ENCODE measurements at places on chromosomes 2 and 18.

DNA sequence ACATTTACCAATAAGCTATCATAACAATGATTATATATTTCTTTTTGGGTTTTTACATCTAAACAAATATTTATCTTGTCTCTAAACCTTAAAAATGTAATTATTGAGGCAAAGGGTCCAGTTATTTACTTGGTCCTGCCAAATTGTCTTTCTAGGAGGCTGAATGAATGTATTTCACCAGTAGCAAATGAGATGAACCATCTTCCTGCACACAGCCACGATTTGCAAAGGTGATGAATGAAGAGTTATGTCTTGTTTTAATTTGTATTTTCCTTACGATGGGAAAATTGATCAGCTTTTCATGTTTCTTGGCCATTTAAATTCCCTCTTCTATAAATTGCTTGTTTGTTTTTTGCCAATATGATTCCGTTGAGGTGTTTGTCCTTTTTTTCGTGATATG lies 1.4 kb downstream of the SP100 start:
- DNase-seq = no peak

GRCh38 chr18:39313992-39314391 lies 1748.4 kb upstream of the CELF4 start:
- DNase-seq = no peak

DNA sequence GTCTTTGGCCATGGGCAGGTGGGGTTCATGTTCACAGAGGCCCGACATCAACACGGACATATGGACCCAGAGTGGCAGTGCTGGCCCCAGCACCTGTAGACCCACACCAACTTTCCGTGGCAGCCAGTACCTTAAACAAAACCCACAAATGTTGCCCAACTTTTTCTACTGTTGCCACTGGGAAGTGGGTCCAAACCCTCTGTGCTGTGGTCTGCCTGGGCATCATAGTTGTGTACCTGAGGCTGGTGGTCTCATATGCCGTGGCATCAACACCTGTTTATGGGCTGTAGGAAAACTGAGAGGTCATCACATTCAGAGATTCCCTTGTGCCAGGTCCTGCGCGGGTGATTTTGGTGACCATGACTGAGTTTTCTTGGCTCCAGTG lies 79.9 kb downstream of the SH3RF3 start:
- no peak for DNase-seq

- no peak for DNase-seq
These were observed 37.6 kb upstream of the FOSL2 start for GRCh38 chr2:28354920-28355520.

GRCh38 chr2:68559692-68560091 lies 83.7 kb upstream of the PROKR1 start:
- no peak for DNase-seq

GRCh38 chr2:10983711-10984110 lies 72.0 kb downstream of the KCNF1 start:
- DNase-seq = no peak

DNA sequence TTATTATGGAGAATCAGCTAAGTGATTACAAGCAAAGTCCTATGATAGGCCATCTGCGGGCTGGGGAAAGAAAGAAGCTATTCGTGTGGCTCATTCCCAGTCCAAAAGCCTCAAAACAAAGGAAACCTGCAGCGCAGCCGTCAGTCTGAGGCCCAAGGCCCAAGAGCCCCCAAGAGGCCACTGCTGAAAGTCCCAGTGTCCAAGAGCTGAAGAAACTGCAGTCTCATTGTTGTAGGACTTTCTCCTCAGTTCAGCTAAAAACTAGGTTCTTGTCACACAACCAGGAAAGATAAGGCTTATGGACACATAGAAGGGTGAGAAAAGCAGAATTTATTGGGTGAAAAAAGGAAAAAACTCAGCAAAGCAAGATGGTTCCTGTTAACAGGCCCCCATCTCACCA lies 143.2 kb downstream of the RHBDD1 start:
- DNase-seq = no peak

- DNase-seq = no peak
These were observed 692.6 kb downstream of the ERBB4 start for GRCh38 chr2:211846036-211846400.

- no peak for DNase-seq
These were observed 171.2 kb downstream of the ASB1 start for GRCh38 chr2:238597638-238598528.

- no peak for DNase-seq
These were observed 191.7 kb downstream of the ANKRD36C start for GRCh38 chr2:95799892-95800291.

DNA sequence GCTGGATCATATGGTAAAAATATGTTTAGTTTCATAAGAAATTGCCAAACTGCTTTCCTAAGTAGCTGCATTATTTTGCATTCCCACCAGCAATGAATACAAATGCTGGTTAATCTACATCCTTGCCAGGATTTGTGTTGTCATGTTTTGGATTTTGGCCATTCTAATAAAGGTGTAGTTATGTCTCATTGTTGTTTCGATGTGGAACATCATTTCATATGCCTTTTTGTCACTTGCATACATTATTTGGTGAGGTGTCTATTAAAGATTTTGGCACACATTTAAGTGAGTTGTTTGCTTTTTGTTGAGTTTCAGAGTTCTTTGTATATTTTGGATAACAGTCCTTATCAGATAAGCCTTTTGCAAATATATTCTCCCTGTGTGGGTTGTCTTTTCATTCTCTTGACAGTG lies 299.2 kb upstream of the TFPI start:
- no peak for DNase-seq

DNA sequence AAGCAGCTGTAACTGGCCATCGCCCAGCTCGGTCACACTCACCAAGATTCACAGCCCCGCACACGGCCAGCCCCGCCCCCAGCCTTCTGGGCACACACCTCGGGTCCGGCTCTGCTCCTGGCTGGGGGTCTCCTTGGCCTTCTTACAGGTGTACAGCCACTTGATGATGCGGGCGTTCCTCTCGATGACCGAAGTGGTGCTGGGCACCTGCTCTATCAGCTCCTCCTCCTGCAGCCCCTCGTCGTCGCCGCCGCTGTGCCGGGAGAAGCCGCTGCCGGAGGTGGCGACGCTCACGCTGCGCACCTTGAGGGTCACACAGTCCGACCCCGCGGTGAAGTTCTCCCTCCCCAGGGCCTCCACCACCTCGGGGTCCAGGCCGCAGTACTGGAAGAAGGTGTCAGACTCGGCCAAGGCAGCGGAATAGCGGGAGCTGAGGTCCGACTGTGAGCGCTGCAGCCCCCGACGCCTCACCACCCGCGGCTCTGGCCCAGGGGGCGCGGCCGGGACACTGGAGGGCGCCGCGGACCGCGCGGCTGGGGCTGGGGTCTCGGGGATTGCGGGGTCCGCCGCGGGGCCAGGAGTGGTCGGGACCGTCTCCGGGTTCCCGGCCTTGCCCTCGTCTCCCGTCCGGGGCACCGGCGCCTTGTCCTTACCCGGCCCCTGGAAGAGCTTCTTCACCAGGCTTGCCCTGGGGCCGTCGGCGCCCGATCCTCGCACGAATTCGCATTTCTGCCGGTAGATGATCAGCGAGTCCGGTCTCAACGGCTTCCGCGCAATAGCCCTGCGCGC lies 769 bp downstream of the FAM110C start:
- DNase-seq = no peak

- DNase-seq = no peak
These were observed 2.5 kb downstream of the PID1 start for GRCh38 chr2:229268626-229269025.

GRCh38 chr2:56334622-56335021 lies 150.8 kb downstream of the CCDC85A start:
- no peak for DNase-seq

DNA sequence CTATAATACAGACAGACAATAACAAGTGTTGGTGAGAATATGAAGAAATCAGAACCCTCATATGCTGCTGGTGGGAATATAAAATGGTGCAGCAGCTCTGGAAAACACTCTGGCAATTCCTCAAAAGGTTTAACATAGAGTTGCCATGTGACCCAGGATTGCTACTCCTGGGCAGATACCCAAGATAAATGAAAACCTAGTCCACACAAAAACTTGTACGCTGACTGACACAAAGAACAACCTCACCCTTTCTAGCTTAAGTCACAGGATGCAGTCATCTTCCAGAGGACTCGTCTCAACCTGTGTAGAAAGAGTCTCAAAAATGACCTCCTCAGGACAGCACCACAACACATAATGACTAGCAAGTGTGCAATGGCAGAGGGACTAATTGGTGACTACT lies 71.6 kb upstream of the ACAA2 start:
- no peak for DNase-seq

DNA sequence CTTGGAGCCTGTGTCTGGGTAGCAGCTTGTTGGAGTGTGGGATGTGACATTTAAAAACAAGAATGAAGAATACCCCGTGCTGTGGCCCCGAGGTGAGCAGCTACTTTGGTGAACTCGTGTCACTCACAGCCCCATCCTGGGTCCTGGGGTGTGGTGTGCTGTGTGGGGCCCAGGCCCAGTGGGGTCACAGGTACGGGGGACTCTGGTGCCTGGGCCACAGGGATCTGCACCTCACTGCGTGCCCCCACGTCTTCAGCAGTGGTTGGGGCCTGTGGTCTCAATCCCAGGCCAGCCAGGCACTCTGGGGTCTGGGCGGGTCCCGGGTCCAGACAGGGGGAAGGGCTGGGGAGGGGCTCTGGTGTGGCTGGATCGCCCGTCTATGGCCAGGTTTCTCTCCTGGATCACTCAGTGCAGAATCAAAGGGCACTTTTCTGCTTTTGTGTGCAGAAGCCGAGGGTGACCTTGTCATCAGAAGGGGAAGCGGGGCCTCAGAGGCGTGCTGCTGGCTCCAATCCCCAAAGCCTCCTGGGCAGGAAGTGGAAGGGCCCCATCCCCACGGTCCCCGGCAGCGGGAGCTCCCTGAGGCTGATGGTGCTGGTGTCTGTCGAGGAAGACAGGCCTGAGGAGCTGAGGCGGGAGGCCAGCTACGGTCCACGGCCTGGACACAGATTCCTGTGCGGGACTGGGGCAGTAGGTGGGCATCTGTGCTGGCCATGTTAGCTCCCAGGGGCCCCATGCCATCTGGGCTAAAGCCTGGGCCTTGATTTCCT lies 1.4 kb downstream of the GPR35 start:
- no peak for DNase-seq

GRCh38 chr18:23924813-23925212 lies 89.7 kb upstream of the TTC39C start:
- DNase-seq = no peak

- DNase-seq = no peak
These were observed 520 bp downstream of the GLS start for GRCh38 chr2:190881084-190881597.

GRCh38 chr18:598124-598589 lies 1.4 kb downstream of the CLUL1 start:
- DNase-seq = no peak

DNA sequence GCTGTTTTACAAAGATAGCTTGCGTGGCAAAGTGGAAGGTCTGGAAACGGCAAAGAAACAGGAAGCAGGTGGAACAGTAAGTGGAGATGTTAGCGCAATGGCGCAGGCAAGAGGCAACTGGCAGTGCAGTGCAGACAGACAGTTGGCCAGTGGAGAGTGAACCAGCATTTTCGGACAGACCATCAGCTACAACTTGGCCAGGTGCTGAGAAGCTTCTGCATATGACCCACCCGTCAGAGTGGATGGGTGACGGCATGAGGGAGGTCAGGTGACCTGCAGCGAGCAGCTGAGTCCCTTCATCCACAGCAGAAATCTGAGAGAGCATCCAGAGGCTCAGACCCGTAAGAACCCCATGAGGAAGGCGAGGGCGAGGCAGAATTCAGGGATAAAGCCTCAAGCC lies 33.8 kb downstream of the NPC1 start:
- DNase-seq = no peak

DNA sequence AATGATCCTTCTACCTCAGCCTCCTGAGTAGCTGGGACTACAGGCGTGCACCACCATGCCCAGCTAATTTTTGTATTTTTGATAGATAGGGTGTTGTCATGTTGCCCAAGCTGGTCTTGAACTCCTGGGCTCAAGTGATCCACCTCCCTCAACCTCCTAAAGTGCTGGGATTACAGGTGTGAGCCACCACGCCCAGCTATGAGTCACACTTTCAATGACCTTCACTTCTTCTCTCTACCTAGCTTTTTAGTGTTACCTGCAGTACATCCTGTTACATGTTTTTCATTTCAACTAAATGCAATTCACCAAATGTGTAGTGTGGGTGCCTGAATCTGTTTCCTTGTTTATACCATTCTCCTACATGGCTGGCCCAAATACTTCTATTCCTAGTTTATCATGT lies 64.0 kb downstream of the SLC39A10 start:
- no peak for DNase-seq

GRCh38 chr2:134491771-134492441 lies 226.9 kb downstream of the TMEM163 start:
- DNase-seq = no peak

All from activated naive CD8-positive, alpha-beta T cell treated with anti-CD3 and anti-CD28 coated beads, Interleukin-2, amount 50 U/mL, for 16 hours (primary cell).